ENCODE measurements at places on chromosomes 7 and 10. TPM values are rescaled to one million over a fixed set of nuclear protein-coding genes. Genes with fewer than 3 reads are reported as not detected.

Gene RAPGEF5
- 85.1 TPM for total RNA-seq

Gene GNG11
- 23.2 TPM for total RNA-seq

Gene UCN3
- total RNA-seq, result 0.53 TPM

Gene MSRB2
- total RNA-seq, result 17.9 TPM

Gene MEOX2
- 17.1 TPM for total RNA-seq

Gene SPDYE9
- not detected for total RNA-seq

Gene EXOC6
- total RNA-seq, result 19.6 TPM

DNA sequence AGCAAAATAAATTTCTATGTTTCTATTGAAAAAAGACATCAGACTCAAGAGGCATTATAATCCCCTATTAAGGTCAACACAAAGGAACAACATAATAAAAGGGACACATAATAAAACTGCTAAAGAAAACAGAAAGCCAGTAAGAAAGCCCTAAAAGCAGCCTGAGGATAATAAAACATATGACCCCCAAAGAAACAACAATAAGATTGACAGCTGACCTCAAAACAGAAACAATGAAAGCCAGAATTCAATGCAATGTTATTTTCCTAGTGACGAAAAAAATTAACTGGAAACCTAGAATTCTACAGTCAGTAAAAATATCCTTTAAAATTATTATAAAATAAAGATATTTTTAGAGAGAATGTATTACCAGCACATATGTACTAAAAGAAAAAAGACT lies 44.9 kb upstream of the FAM171A1 start:
- no peak for DNase-seq

- DNase-seq, result no peak
These were observed 1.4 kb upstream of the CLRN3 start for GRCh38 chr10:127894146-127894545.

DNA sequence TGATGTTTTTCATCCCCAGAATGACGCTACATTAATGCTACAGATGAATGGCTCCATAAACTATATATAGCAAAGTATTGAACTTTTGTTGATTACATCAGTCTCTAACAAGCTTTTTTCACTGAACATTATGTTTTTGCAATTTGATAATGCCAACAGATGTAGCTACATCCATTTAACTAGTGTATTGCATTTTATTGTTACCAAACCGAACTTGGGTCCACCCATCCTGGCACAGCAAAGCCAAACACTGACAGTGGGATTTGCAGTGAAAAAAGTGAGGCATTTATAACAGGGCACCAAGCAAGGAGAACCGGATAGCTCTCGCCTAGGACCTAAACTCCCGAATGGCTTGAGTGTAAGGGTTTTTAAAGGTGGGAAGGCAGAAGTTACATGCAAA lies 182.8 kb upstream of the TNS3 start:
- no peak for DNase-seq

DNA sequence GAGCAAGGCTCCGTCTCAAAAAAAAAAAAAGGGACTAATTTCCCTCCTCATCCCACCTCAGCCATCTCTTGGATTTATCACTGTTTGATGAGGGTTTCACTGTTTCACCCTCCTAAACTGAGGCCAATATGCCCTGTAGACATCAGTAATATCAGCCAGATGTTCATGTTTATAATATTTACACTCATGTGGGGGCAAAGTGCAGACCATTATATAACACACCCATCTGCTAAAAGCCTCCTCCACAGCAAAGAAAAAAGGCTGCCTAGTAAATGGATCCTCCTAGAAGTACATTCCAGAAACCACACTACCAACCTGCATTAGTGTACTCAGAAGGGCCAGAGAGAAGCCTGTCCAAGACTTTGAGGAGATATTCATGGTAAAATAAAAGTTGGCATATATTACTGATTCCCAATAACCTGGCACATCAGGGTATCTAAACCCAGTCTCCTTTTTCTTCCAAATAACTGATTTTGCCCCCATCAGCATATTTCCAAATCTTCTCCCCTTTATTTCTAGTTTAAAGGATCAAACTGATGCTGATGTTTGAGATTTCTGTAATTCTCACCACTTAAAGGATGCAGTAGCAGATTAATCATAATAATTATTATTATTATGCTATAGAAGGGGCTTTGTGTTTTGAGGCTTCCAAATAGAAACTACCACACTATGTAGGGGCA lies 55.1 kb downstream of the LGI1 start:
- DNase-seq, result no peak

GRCh38 chr7:134714470-134715205 lies 64.8 kb upstream of the CALD1 start:
- DNase-seq, result no peak

DNA sequence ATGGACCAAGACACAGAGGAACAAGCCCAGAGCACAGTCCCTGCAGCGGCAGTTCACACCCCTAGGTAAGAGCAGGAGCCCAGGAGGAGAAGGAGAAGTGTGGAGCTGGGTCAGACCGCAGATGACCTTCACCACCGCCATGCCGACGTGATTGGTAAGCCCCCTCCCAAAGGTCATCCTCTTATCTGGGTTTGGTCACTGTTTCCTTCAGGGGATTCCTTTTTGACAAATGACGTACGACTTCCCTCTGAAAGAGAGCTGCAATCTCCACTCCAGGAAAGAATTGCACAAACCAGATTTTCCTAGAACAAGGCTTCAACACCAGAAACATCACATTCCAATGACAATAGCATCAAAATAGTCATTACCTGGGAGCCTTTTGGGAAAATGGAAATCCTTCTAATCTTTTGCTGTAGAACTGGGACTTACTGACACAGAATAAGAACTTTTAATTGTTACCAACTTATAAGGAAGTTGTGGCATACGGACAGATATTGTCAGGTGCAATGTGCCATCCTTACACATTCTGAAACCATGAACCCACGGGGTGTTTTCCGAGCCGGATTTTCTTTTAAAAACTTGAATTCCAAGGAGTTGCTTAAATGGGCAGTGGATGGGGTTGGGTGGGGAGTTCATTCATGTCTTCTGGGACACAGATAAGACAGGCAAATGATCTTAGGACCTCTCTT lies 20.8 kb upstream of the ADAM12 start:
- DNase-seq, result no peak

DNA sequence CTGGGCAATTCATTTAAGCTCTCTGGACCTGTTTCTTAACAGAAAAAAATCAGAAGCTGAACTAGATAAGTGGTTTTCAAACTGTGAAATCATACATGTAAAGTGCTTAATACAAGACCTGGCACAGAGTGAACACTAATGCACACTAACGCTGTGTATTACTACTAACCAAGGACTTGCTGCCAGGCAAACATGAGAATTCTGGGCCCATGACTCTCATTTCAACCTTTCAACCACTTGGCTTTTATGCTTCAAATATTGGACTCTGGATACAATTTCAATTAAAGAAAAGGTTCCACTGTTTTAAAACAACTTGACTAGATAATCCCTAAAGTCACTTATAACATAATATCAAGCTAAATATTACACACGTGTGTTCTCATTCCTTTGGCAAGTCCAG lies 73.4 kb downstream of the SRPK2 start:
- no peak for DNase-seq

- DNase-seq, result peak; percentile 49
These were observed 41.1 kb downstream of the TMEM270 start for GRCh38 chr7:73901823-73902597.

DNA sequence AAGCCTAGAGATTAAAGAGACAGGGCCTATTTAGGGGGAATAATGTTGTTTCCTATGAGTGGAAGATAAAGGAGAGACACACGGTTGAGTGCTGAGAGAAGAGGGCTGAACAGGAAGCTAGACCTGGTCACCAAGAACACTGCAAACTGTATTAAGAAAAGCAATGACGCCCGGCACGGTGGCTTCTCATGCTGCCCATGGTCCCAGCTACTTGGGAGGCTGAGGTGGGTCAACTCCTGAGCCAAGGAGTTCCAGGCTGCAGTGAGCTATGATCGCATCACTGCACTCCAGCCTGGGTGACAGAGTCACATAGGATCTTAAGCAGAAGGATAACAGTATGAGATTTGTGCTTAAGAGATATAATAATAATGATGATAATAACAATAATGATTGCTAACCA lies 19.7 kb upstream of the OTUD1 start:
- no peak for DNase-seq

- no peak for DNase-seq
These were observed 78.2 kb downstream of the NT5C2 start for GRCh38 chr10:103114876-103115275.

GRCh38 chr7:94277236-94277635 lies 117.5 kb upstream of the COL1A2 start:
- DNase-seq, result no peak

DNA sequence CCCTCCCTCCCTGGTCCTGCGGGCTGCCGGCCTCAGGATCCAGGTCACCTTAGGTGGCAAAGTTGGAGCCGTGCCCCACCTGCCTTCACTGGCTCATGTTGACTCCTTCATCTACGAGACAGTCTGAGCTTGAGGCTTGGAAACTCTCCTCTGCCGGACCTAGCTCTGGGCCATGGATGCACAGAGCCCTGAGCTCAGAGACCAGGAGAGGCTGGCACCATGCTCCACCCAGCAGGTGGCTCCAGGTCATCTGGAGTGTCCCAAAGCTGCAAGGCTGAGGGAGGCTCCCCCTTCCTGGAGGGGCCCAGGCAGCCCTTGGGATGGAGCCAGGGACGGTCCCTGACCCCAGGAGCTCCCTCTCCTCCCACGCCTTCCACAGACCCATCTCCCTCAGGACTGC lies 81.3 kb downstream of the PDGFA start:
- DNase-seq, result no peak

GRCh38 chr7:81774551-81774950 lies 4.7 kb upstream of the HGF start:
- DNase-seq, result no peak

- no peak for DNase-seq
These were observed 451.3 kb downstream of the GPAM start for GRCh38 chr10:111732166-111732785.

DNA sequence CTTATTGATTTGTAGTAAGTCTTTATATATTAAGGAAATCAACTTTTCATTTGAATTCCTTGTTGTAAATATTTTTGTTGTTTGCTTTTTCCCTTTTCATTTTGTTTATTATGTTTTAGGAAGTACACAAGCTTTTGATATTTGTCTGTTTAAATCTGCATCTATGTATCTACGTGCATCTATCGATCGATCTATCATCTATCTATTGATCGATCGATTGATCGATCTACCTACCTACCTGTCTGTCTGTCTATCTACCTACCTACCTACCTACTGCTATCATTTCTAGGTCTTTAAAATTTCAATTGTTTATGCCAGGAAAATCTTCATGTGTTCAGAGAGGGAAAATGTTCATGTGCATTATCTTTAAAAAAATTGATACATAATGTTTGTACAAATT lies 216.8 kb upstream of the MTPN start:
- no peak for DNase-seq

GRCh38 chr10:128062331-128062880 lies 63.8 kb downstream of the MKI67 start:
- no peak for DNase-seq

- no peak for DNase-seq
These were observed 32.7 kb upstream of the KLHL7 start for GRCh38 chr7:23072922-23073321.
